ENCODE measurements at places on chromosomes 6 and 20.

DNA sequence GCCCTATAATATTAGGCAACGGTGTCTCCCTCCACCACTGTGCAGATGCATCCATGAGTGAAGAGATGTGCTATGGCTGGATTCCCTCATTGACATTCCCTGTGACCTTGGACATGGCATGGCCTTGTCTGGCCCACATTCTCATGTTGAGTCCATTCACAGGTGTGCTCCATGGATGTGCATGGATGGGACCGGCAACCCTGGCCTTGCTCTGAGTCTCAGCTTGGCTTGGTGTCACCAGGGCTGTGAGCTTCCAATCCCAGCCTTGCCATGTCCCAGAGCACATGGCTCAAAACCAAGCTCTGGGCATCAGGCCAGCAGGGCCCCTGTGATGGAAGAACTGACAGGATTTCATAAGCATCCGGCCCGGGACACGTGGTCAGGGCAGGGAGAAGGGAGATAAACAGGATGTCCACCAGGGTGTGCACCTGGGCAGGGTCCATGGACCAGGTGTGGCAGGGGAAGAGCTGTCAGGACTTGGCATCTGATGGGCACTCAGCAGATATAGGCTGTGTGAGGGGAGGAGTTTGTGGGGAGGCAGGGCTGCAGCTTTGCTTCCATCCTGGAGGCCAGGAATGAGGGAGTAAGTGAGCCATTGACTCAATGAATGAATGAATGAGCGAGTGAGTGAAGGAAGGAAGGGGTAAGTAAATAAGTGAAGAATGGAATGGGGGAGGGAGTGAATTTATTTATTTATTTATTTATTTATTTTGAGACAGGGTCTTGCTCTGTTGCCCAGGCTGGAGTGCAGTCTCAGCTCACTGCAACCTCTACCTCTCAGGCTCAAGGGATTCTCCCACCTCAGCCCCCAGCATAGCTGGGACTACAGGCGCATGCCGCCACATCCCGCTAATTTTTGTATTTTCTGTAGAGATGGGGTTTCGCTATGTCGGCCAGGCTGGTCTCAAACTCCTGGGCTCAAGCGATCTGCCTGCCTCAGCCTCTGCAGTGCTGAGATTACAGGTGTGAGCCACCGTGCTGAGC lies 15.7 kb downstream of the NRSN2 start:
- DNase-seq: peak; percentile 20

DNA sequence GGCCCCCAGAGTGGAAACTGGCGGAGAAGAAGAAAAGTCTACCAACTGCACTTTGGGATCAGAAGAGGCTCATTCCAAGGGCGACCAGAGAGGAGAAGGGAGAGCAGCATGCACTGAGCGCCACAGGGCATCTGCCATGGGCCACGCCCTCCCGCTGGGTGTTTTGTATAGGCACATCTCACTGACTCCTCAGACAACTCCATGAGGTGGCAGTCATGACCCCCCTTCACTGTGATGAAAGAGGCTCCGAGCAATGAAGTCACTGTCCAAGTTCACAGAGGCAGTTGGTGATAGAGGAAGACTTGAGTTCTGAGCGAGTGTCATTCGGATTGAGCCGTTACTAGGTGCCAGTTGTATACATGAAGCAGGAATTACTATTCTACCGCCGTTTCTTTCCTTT lies 15.4 kb downstream of the BPIFB1 start:
- DNase-seq: no peak

DNA sequence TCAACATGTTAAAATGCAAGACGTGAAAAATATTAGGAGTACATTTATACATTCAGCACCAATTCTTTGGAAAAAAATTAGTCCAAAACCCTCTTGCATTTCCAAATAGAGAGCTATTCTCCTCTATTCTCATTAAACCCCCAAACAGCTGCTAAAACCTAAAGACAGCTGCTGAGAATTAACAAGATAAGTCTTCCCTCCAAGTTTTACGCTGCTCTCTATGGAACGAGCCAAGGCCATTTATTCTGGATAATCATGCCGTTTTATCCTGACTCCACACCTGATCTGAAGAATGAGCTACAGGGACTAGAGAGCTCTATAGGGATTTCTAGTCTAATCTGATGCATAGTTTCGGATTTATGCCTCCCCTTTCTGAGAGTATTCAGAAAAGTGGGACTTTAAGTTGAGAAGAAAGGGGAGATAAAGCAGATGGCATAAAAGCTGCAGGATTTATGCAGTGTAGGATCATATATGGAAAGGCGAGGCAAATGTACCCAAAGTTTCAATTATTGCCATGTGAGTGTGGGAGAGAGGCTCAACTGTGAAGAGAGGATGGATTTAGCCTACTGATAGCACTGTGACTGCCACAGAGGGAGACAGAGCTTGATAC lies 64.7 kb upstream of the HS3ST5 start:
- no peak for DNase-seq

- DNase-seq: no peak
These were observed 176.3 kb downstream of the ADGRG6 start for GRCh38 chr6:142478117-142478516.
